Thyroid gland (tissue), 4 donors: ENCODE measurements at places on chromosomes 7 and 10. TPM values are rescaled to one million over a fixed set of nuclear protein-coding genes. Genes with fewer than 3 reads are reported as not detected.

Gene ANXA8
- 0.40 TPM for total RNA-seq

DNA sequence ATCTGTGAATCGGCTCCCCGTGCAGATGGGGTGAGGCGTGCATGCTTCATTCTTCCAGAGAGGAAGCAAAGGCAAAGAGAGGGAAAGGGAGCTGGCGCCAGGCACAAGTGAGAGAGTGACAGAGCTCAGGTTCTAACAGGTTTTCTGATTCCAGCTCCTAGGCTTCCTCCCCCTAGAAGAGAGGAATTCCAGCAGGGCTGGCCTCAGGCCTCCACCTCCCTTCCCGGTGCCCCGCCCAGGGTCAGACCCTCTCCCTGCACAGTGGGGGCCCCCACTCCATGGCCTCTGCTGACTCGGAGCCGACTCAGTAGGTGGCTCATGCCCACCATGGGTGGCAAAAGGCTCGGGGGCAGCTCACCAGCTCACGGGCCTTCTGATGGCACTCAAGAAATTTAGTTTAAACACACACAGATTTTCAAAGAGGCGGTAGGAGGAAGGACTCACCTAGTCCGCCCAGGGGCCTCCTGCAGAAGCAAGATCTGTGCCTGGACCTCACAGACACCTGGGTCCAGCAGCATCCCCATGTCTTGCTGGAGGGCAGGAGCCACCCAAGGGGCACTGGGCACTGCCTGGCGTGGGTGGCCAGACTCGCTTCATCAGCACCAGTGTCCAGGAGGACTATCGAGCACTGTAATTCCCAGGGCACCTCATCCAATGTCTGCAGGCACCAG, 183.5 kb downstream of the MAD1L1 start:
- no peak overlapping the region for H3K4me3 ChIP-seq
- H3K4me1 ChIP-seq = no peaks in the 10 kb centered on the region
- H3K27ac ChIP-seq = no peak overlapping the region
- H3K36me3 ChIP-seq = no peaks in the 10 kb centered on the region
- H3K27me3 ChIP-seq = no peaks in the 10 kb centered on the region

- no peaks in the 10 kb centered on the region for H3K27me3 ChIP-seq
- no peak overlapping the region for H3K4me3 ChIP-seq
- H3K4me1 ChIP-seq = peaks cover 21% of the 10 kb centered on the region
These were observed 1.6 kb upstream of the COL13A1 start for GRCh38 chr10:69800109-69800508.

DNA sequence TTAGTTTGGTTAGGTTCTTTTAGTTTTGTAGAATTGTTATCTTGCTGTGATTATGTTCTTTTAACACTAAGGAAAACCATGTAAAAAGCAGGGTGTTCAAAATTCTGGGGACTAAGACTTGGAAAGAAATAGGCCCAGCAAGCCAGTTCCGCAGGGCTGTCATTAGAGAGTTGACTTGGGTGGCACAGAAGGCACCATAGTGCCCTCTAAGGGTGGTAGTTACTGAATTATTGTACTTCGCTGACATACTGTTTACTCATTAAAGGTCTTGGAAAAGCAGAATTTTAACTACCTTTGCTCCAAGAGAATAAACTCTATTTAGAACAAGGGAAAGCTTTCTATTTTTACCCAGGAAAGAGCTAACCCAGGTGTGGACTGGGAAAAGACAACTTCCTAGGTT, 86.5 kb downstream of the OTUD1 start:
- DNase-seq = peak; percentile 50
- no peaks in the 10 kb centered on the region for H3K36me3 ChIP-seq
- H3K4me3 ChIP-seq = no peak overlapping the region
- no peaks in the 10 kb centered on the region for H3K27me3 ChIP-seq

- H3K27ac ChIP-seq = peak overlapping the region; percentile 96
- H3K27me3 ChIP-seq = no peaks in the 10 kb centered on the region
- peaks cover 38% of the 10 kb centered on the region for H3K4me1 ChIP-seq
- peaks cover 29% of the 10 kb centered on the region for H3K36me3 ChIP-seq
- no peak for DNase-seq
These were observed 8.8 kb downstream of the MAFK start for GRCh38 chr7:1539181-1539881.

Gene COL13A1
- 2.4 TPM for total RNA-seq

DNA sequence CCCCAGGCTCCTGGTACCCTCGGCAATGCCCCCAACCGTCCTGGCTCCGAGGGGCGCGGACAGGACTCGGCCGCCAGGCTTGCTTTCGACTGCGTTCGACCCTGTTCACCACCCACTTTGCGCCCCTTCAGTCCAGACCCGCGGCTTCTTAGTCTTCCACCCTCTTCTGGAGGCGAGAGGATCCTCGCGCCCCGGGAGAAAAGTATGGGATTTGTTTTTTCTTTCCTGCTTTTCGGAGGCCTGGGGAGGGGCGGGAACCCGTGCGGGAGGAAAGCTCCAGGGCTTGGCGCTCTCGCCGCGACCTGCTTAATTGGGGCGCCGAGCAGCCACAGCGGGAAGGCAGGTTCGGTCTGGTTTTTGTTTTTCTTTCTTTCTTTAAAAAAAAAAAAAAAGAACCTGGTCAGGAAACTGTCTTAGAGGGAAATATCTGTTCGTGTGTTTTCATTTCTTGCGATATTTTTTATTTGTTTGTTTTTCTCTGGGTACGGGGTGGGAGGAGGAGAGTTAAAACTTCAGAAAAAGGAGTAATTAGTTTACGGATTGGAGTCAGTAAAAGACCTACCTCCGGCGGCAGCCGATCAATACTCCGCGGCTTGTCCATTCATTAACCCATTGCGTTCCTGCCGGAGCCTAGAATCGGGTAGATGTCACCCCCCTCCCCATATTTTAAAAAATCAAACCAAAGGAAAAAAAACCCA, 1.6 kb downstream of the EMX2 start:
- no peak for DNase-seq
- H3K4me3 ChIP-seq = no peak overlapping the region
- no peak overlapping the region for H3K27ac ChIP-seq
- H3K36me3 ChIP-seq = no peaks in the 10 kb centered on the region
- H3K27me3 ChIP-seq = peaks cover 62% of the 10 kb centered on the region
- peaks cover 49% of the 10 kb centered on the region for H3K4me1 ChIP-seq

- H3K27me3 ChIP-seq = no peaks in the 10 kb centered on the region
- no peaks in the 10 kb centered on the region for H3K36me3 ChIP-seq
- no peak for DNase-seq
These were observed 61.8 kb downstream of the PTPRE start for GRCh38 chr10:127968659-127969058.

GRCh38 chr10:110357252-110357780, 52.6 kb upstream of the SMNDC1 start:
- peaks cover 47% of the 10 kb centered on the region for H3K4me1 ChIP-seq
- no peaks in the 10 kb centered on the region for H3K27me3 ChIP-seq
- H3K4me3 ChIP-seq = no peak overlapping the region
- peak overlapping the region; percentile 93 for H3K27ac ChIP-seq

Gene GFRA1
- total RNA-seq = 4.6 TPM

DNA sequence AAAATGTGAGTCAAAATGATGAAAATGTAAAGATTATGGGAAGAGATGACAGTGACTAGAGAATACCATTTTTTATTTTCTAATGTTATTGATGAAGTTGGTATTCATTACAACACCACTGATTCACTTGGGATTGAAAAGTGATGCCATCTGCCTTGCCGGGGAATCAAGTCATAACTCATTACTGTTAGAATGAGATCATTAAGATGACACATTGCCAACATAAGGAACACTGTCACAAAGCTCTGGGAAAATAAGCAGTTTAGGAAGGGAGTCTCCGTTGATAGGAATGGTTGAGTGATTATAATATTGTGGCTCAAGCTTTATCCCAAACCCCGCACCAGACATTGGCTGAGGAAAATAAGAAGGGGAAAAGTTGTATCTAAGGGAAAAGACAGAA, 121.5 kb upstream of the PLPP4 start:
- H3K27ac ChIP-seq = no peak overlapping the region
- H3K4me1 ChIP-seq = no peaks in the 10 kb centered on the region
- no peaks in the 10 kb centered on the region for H3K36me3 ChIP-seq
- no peaks in the 10 kb centered on the region for H3K27me3 ChIP-seq
- DNase-seq = no peak

- DNase-seq = no peak
- H3K4me1 ChIP-seq = peaks cover 13% of the 10 kb centered on the region
- H3K36me3 ChIP-seq = no peaks in the 10 kb centered on the region
- H3K27me3 ChIP-seq = no peaks in the 10 kb centered on the region
These were observed 126.0 kb upstream of the RET start for GRCh38 chr10:42950606-42951485.

- no peak overlapping the region for H3K27ac ChIP-seq
- no peaks in the 10 kb centered on the region for H3K36me3 ChIP-seq
These were observed 44.7 kb downstream of the GRK5 start for GRCh38 chr10:119252051-119252465.

DNA sequence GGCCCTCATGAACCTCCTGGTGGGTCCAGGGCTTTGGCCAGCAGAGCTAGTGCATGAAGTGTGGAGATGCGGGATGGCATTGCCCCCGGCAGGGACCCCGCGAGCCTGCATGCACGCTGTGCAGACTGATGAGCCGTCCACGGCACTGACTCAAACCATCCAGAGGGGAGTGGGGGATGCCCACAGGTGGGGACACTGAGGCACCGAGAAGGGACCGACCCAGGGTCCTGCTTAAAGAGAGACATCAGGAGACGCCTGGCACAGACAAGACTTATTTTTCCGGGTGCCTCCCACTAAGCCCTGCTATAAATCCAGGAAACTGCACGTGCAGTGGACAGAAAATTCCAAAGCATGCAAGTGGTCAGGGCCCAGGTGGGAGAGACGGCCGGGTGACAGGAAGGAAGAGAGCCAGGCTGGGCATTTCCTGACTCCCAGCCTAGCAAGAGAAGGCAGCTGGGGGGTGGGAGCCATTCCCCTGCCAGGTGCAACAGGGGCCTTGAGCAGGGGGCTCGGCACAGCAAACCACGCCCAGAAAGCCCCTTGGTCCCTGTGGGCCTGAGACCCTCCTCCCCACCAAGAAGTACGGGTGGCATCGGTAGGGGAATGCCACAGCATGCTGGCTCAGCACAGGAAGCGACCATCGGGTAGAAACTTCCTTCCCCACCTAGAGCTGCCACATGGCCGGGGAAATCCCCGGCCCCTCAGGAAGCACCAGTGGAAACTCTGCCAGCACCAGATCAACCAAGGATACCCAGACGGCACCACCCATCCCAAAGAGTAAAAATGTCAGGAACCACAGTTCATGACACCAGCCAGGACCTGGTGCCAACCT, 91.5 kb downstream of the FOXL3 start:
- H3K4me3 ChIP-seq = no peak overlapping the region
- H3K27ac ChIP-seq = no peak overlapping the region
- H3K36me3 ChIP-seq = no peaks in the 10 kb centered on the region
- H3K27me3 ChIP-seq = no peaks in the 10 kb centered on the region
- peaks cover 15% of the 10 kb centered on the region for H3K4me1 ChIP-seq

DNA sequence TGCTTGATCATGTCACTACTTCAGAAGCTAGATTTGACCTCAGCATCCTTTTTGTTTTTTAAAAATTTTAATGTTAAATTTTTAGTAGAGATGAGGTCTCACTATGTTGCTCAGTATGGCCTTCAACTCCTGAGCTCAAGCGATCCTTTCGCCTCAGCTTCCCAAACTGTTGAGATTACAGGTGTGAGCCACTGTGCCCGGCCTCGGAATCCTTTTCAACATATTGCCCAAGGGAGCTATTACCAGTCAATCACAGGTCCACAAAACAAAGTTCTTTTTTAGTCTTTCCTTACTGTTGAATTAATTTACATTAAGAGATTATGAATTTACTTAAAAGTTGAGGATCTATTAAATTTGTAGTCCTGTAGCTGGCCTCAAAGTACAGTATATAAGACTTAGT, 37.7 kb downstream of the CCSER2 start:
- H3K27me3 ChIP-seq = no peaks in the 10 kb centered on the region
- DNase-seq = no peak
- no peaks in the 10 kb centered on the region for H3K36me3 ChIP-seq
- H3K4me3 ChIP-seq = no peak overlapping the region
- H3K27ac ChIP-seq = no peak overlapping the region

- H3K36me3 ChIP-seq = no peaks in the 10 kb centered on the region
- H3K4me3 ChIP-seq = no peak overlapping the region
- H3K4me1 ChIP-seq = peaks cover 11% of the 10 kb centered on the region
- no peak overlapping the region for H3K27ac ChIP-seq
- no peak for DNase-seq
These were observed 49.2 kb upstream of the FAM133B start for GRCh38 chr7:92639213-92639896.

Gene DNMBP
- 12.2 TPM for total RNA-seq

GRCh38 chr7:18400275-18400674, 95.3 kb upstream of the HDAC9 start:
- H3K4me3 ChIP-seq = no peak overlapping the region
- no peaks in the 10 kb centered on the region for H3K27me3 ChIP-seq
- no peaks in the 10 kb centered on the region for H3K4me1 ChIP-seq
- no peaks in the 10 kb centered on the region for H3K36me3 ChIP-seq

Gene MALSU1
- 87.7 TPM for total RNA-seq

DNA sequence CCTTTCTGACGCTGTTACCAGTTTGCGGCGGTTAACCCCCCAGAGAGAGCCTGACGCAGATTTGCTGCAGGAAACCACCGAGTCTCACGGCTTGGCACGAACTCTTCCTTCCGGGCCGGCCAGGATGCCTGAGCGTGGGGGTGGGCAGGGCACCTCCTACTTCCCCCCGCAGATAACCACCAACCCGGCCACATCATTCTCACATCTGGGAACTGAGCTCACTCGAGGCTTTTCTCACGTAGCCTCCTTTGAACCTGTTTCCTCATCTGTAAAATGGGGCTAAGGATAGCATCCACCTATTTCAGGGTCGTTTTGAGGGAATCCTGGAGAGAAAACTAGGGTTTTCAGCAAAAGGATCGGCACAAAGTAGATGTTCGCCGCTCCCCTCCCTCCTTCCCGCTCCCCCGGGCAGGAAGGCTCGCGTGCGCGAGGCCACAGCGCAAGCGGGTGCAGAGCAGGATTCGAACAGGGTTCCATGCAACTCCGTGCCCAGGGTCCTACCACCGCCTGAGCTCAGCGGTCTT, 23.6 kb downstream of the DDIT4 start:
- peak overlapping the region; percentile 94 for H3K27ac ChIP-seq
- H3K27me3 ChIP-seq = no peaks in the 10 kb centered on the region
- no peaks in the 10 kb centered on the region for H3K36me3 ChIP-seq
- peak overlapping the region; percentile 75 for H3K4me3 ChIP-seq
- peaks cover 12% of the 10 kb centered on the region for H3K4me1 ChIP-seq

GRCh38 chr7:302054-302992, 12.4 kb downstream of the FOXL3 start:
- H3K36me3 ChIP-seq = no peaks in the 10 kb centered on the region
- no peak overlapping the region for H3K27ac ChIP-seq
- H3K4me3 ChIP-seq = no peak overlapping the region
- no peaks in the 10 kb centered on the region for H3K27me3 ChIP-seq
- no peak for DNase-seq

- no peak overlapping the region for H3K27ac ChIP-seq
- no peaks in the 10 kb centered on the region for H3K27me3 ChIP-seq
- H3K4me1 ChIP-seq = peaks cover 4% of the 10 kb centered on the region
- no peak overlapping the region for H3K4me3 ChIP-seq
- no peak for DNase-seq
- peaks cover under 1% of the 10 kb centered on the region for H3K36me3 ChIP-seq
These were observed 34.6 kb downstream of the MPLKIP start for GRCh38 chr7:40099837-40100236.

Gene SAMD9L
- total RNA-seq = 8.1 TPM

Gene ATG9B
- not detected for total RNA-seq

GRCh38 chr7:87119581-87119980, 32.7 kb upstream of the DMTF1 start:
- DNase-seq = no peak
- H3K27me3 ChIP-seq = no peaks in the 10 kb centered on the region
- H3K27ac ChIP-seq = no peak overlapping the region
- H3K4me1 ChIP-seq = no peaks in the 10 kb centered on the region
- no peaks in the 10 kb centered on the region for H3K36me3 ChIP-seq
- H3K4me3 ChIP-seq = no peak overlapping the region

Gene PDE1C
- total RNA-seq = 2.8 TPM

GRCh38 chr7:116859323-116859722, 3.1 kb upstream of the CAPZA2 start:
- H3K27ac ChIP-seq = no peak overlapping the region
- DNase-seq = no peak
- no peaks in the 10 kb centered on the region for H3K27me3 ChIP-seq
- peaks cover 9% of the 10 kb centered on the region for H3K4me1 ChIP-seq
- H3K4me3 ChIP-seq = no peak overlapping the region
